ENCODE measurements at places on chromosomes 1 and 21. TPM values are rescaled to one million over a fixed set of nuclear protein-coding genes. Genes with fewer than 3 reads are reported as not detected.

FAM151A gene
- total RNA-seq, result not detected

GRCh38 chr1:210234329-210234757, 1.7 kb downstream of the SERTAD4 start:
- H3K4me3 ChIP-seq, result peak overlapping the region; percentile 70
- H3K27me3 ChIP-seq, result no peaks in the 10 kb centered on the region
- H3K4me1 ChIP-seq, result peaks cover 38% of the 10 kb centered on the region
- no peak for DNase-seq
- H3K27ac ChIP-seq, result no peak overlapping the region

E2F2 gene
- not detected for total RNA-seq

MRPL24 gene
- 37.4 TPM for total RNA-seq

OR2L8 gene
- total RNA-seq, result not detected

DNA sequence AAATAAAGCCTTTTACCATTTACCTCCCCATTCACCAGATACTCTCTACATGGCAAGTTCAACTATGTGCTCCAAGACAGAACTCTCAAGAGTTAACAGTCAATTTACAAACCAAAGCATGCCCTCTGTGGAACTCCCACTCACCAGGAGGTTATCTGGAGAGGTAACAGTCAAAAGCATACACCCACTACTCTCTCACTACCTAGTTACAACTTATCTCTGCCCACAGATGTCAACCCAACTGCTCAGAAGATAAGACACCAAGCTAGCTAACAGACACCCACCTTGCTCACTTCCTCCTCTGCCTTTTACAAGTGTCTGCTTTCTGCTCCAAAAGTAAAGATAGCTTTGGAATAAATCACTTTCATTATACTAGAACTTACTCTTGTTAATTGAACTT, 131.0 kb downstream of the TRIM33 start:
- no peak overlapping the region for H3K4me3 ChIP-seq
- no peak for DNase-seq
- no peak overlapping the region for H3K27ac ChIP-seq
- no peaks in the 10 kb centered on the region for H3K4me1 ChIP-seq
- no peaks in the 10 kb centered on the region for H3K36me3 ChIP-seq

ARHGAP29 gene
- total RNA-seq, result 17.6 TPM

DNA sequence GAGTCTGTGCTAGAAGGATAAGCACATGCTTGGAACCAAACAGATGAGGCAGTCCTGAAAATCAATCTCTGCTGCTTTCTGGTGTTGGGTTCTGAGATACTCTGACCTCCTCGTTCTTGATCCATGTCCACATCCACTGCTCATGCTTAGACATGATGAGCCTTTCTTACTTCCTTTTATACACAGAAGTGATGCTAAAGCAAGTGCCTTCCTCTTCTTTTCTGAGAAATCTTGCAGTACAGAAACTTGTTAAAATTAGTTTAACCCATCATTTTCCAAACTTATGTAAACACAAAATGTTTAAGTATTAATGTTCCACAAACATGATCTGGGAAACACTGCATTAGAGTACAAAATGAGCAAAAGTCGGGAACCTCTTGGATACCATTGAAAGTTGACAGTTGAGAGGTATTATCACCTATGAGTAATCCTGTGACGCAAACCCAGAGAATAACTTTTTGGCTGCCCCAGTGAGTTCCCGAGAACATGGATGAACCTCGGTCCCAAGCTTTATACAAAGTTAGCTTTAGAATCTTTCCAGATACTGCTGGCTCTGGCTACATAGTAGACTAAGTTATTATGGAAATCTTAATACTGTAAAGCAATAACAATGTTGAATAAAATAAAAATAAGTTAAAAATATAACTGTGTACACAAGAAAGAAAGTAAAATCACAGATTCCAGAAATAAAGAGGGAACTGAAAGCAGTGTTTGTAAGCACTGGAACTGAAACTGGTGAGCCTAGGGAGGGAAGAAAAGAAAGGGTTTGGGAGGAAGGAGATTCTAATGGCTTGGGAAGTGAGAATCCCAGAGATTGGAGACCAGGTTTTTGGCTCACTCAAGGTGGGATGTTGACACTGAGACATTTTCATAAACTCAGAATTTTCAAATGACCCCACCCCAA, 429.3 kb upstream of the RUNX1 start:
- H3K4me1 ChIP-seq, result peaks cover 14% of the 10 kb centered on the region
- H3K27me3 ChIP-seq, result no peaks in the 10 kb centered on the region
- peak; percentile 66 for DNase-seq
- H3K27ac ChIP-seq, result no peak overlapping the region

- no peaks in the 10 kb centered on the region for H3K36me3 ChIP-seq
- no peak for DNase-seq
- no peaks in the 10 kb centered on the region for H3K27me3 ChIP-seq
- H3K27ac ChIP-seq, result no peak overlapping the region
- no peak overlapping the region for H3K4me3 ChIP-seq
These were observed 190.7 kb downstream of the HHIPL2 start for GRCh38 chr1:222357252-222357651.

DNA sequence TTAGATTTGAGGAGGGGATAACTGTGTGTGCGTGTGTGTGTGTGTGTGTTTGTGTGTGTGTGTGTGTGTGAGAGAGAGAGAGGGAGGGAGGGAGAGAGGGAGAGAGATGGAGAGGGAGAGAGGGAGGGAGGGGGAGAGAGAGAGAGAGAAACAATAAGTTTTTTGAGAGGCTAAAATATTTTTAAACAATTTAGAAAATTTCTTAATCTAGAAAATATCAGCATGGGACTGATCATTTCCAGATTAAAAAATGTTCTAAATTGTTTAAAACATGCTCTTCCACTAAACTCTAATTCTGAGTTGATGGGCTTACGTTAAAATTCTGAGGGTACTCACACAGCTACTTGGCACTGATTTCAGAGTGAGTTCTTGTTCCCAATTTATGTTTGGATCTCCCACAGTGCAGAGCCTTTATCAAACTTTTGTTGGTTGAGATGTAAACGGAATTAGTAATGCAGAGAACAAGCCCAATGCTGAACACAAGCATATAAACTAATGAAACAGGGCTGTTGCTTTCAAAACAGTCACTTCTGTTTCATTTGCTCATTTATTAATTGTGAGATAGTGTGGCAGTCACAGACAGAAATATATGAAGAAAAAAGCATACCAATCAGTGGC, 73.4 kb upstream of the RGS2 start:
- H3K36me3 ChIP-seq, result no peaks in the 10 kb centered on the region
- H3K27me3 ChIP-seq, result no peaks in the 10 kb centered on the region
- no peak overlapping the region for H3K4me3 ChIP-seq
- no peaks in the 10 kb centered on the region for H3K4me1 ChIP-seq

GRCh38 chr1:19689856-19690255, 25.2 kb downstream of the HTR6 start:
- H3K27ac ChIP-seq, result no peak overlapping the region
- H3K36me3 ChIP-seq, result no peaks in the 10 kb centered on the region
- no peak for DNase-seq
- H3K4me1 ChIP-seq, result no peaks in the 10 kb centered on the region
- H3K27me3 ChIP-seq, result no peaks in the 10 kb centered on the region

CENPL gene
- 7.9 TPM for total RNA-seq

- H3K27me3 ChIP-seq, result no peaks in the 10 kb centered on the region
- DNase-seq, result peak; percentile 3
- no peaks in the 10 kb centered on the region for H3K36me3 ChIP-seq
- peaks cover 3% of the 10 kb centered on the region for H3K4me1 ChIP-seq
- no peak overlapping the region for H3K27ac ChIP-seq
- H3K4me3 ChIP-seq, result no peak overlapping the region
These were observed 28.7 kb downstream of the KCNA3 start for GRCh38 chr1:110645821-110646735.

DNA sequence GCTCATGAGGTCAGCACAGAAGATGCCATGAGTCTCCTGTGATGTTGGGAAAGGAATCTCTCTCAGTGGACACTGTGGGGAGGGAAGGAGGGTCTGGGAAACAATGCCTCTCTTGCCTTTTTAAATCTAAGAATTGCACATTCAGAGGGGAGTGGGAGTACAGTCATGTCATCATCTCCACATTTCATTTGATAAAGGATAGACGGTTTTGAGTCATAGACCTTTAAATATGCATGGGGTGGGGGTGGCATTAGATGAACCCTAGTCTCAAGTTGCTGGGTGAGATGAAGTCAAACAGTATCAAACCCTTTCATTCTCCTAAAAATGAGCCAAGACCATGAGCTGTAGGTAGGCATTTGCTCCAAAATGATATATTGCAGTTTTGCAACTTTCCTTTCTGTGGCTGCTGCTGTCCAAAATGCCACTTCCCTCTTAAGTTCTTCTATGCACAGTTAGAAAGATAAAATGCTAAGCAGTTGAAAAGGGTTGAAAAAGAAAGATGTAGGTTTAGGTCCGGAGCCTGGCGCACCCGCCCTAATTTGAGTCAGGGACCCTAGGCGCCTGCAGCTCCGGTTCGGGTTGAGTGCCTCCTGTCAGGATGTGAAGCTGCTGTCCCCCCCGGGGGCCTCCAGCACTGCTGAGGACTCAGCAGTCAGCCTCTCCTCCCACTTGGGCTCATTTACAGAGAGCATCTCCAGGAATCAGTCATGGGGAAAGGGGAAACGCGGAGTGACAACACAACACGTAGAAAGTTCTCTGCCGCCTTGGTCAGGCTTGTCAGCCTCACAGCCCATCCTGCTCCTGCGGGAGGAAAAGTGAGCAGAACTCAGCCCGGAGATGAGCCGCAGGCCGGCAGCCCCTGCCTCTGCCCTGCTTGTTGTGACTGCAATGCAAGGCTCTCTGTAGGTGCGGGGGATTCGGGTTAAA, 479.3 kb upstream of the RUNX1 start:
- no peak overlapping the region for H3K27ac ChIP-seq
- H3K27me3 ChIP-seq, result no peaks in the 10 kb centered on the region
- H3K36me3 ChIP-seq, result no peaks in the 10 kb centered on the region
- peaks cover 17% of the 10 kb centered on the region for H3K4me1 ChIP-seq
- peak; percentile 22 for DNase-seq
- no peak overlapping the region for H3K4me3 ChIP-seq

All from astrocyte (in vitro differentiated cells and primary cell).